ENCODE measurements at places on chromosomes 5 and 9.

DNA sequence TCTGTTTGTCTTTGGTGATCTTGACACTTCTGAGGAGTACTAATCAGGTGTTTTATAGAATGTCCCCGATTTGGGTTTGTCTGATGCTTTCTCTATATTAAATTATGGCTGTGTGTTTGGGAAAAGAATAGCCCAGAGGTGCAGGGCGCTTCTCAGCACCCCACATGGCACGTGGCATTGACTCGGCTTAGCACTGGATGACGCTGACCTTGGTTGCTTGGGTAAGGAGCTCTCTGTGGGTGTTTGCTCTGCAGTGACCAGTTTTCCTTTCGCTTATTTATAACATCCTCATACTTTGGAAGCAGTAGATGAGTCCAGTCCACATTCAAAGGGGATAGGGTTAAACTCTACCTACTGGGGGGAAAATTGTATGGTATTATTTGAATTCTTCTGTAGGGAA lies 12.5 kb upstream of the FAM120AOS start:
- no peak for DNase-seq

GRCh38 chr5:108649106-108649505 lies 98.6 kb upstream of the FER start:
- DNase-seq, result no peak

GRCh38 chr9:100352201-100352726 lies 478 bp downstream of the TEX10 start:
- DNase-seq, result peak; percentile 43

DNA sequence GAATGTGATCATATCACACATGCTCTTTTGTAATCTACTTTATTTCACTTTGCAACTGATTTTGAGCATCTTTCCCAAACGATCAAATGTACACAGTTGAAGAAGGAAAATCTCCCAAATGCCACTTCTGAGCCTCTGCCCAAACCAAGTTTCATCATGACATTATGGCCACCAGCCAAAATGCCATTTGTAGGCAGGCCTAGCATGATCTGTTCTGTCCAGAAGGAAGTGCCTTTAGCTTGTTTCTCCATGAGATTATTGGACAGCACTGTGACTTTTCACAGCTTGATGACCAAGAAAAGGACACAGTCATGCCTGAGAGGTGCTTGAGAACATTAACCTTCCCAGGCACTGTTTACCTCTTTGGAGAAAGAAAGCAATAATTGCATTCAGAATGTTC lies 73.2 kb upstream of the PIP5K1B start:
- no peak for DNase-seq

- DNase-seq, result no peak
These were observed 315.3 kb upstream of the CD180 start for GRCh38 chr5:67511911-67512310.

GRCh38 chr5:19488786-19489185 lies 499.2 kb downstream of the CDH18 start:
- no peak for DNase-seq

GRCh38 chr5:42718591-42718990 lies 38.0 kb upstream of the CCDC152 start:
- DNase-seq, result no peak

DNA sequence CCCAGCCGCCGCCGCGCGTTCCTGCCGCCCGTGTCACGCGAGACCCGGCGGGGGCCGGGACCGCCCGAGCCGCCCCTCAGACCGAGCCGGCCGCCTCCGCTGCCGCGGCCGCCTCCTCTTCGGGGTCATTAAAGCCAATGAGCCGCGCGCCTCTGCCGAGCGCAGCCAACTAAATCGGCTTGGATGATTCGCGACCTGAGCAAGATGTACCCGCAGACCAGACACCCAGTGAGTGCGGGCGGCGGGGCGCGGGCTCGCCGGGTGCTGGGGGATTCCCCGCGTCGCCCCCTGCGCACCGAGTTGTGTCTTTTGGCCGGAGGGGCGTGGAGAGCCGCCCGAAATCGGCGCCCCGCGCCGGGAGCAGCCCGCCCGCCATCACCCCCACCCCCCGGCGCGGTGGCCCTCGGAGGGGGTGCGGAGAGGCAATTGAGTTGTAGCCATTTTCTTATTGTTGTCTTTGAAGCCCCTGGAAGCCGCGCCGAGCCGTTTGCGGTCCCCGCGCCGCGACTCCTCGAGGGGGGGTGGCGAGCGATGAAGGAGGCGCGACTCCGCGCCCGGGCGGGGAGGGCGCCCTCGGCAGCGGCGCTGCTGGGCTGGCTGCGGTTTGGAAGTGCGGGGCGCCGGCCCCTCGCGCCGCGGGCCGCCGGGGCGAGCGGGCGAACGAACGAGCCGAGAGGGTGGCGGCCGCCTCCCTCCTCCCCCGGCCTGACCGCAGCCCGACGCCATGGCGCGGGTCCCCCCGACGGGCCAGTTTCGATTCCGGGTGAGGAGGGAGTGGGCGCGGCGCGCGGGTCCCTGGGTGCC lies 1.0 kb downstream of the TLE4 start:
- DNase-seq, result peak; percentile 78

Data from HEK293T (cell line).